Left cardiac atrium (tissue), 4 donors: ENCODE measurements at places on chromosomes 16 and 17.

- DNase-seq, result no peak
Measured at GRCh38 chr16:79007614-79008013, 592.9 kb downstream of the MAF start.

DNA sequence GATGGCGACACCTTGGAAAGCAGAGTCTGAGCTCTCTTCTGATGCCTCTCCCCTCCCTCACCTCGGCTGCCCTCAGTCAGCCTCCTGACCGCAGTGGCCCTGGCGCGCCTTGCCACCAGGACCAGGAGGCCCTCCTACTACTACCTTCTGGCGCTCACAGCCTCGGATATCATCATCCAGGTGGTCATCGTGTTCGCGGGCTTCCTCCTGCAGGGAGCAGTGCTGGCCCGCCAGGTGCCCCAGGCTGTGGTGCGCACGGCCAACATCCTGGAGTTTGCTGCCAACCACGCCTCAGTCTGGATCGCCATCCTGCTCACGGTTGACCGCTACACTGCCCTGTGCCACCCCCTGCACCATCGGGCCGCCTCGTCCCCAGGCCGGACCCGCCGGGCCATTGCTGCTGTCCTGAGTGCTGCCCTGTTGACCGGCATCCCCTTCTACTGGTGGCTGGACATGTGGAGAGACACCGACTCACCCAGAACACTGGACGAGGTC lies 4.4 kb downstream of the GPR142 start:
- no peak for DNase-seq

GRCh38 chr17:78999056-78999768 lies 10.4 kb downstream of the CANT1 start:
- no peak for DNase-seq

GRCh38 chr17:74280093-74280513 lies 6.1 kb downstream of the DNAI2 start:
- peak; percentile 66 for DNase-seq

GRCh38 chr17:61422116-61422799 lies 22.6 kb downstream of the TBX2 start:
- no peak for DNase-seq

DNA sequence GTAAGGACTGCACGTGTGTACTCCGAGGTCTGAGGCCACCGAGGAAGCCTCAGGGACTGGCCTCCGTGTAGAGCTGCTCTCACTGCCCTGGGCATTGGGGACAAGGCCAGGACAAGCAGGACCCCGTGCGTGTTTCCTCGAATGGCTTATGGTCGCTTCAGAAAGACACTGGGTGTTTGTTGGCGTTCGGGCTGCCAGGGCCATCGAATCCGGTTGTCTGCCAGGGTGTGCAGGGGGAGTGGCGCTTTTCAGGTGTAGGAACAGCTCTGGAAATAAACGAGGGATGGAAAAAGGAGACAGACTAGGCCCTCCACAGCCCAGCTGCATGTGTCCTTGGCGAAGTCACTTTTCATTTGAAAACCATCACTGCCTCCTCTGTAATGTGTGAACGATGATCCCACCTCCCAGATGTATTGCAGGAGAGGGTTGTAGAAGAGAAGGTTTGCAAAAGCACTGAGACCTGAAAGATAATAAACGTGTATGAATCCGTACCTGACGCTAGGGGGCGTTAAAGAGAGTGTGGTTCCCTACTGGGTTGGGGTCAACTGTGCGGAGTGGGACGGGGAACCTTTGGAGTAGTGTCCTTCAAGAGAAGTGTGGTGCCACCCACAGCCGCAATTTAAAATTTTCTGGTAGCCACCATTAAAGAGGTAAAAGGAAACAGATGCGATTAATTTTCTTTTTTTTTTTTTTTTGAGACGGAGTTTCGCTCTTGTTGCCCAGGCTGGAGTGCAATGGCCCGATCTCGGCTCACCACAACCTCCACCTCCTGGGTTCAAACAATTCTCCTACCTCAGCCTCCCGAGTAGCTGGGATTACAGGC lies 2.1 kb upstream of the ZSCAN10 start:
- DNase-seq, result no peak

DNA sequence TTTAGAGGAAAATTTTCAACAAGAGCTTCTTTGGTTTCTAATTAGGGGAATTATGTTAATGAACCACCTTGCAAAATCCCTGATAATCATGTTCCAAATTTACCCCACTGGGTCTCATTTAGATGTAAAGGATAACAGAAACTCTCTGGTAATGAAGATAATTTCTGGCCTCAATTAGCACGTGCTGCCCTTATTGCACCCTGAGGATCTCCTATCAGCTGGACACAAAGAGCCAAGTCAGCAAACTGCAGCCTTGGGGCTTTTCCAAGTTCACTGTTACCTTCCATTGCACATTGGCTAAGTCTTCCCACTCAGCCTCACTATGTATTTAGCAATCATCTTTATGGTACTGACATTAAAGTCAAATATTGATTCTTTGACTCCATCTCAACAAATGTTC lies 78.1 kb downstream of the GP2 start:
- no peak for DNase-seq

GRCh38 chr17:56966338-56966737 lies 5.5 kb upstream of the COIL start:
- DNase-seq, result no peak

GRCh38 chr16:47732523-47733111 lies 271.5 kb downstream of the PHKB start:
- no peak for DNase-seq

- DNase-seq, result peak; percentile 50
Measured at GRCh38 chr17:34503528-34504195, 75.7 kb upstream of the TMEM132E start.
